ENCODE measurements at places on chromosomes 16 and 17. TPM values are rescaled to one million over a fixed set of nuclear protein-coding genes. Genes with fewer than 3 reads are reported as not detected.

The SEZ6 gene
- not detected for total RNA-seq

The MFSD6L gene
- total RNA-seq, result not detected

The MYH3 gene
- 0.77 TPM for total RNA-seq

The ZG16B gene
- total RNA-seq, result 0.87 TPM

The CMTM2 gene
- not detected for total RNA-seq

The KRTAP4-7 gene
- total RNA-seq, result not detected

The ZNF469 gene
- total RNA-seq, result 1.4 TPM

The HSD17B1 gene
- 2.3 TPM for total RNA-seq

The ITGA2B gene
- total RNA-seq, result 1.7 TPM

The KRT12 gene
- total RNA-seq, result not detected

The UBE2G1 gene
- total RNA-seq, result 27.1 TPM

The TPSD1 gene
- total RNA-seq, result not detected
